ENCODE measurements at places on chromosomes 11 and 22.

- DNase-seq = no peak
These were observed 35.2 kb downstream of the NARS2 start for GRCh38 chr11:78539506-78539905.

- no peak for DNase-seq
These were observed 197.8 kb upstream of the SORL1-AS1 start for GRCh38 chr11:121650351-121651256.

- no peak for DNase-seq
These were observed 10.6 kb downstream of the RPL3 start for GRCh38 chr22:39308614-39309363.

DNA sequence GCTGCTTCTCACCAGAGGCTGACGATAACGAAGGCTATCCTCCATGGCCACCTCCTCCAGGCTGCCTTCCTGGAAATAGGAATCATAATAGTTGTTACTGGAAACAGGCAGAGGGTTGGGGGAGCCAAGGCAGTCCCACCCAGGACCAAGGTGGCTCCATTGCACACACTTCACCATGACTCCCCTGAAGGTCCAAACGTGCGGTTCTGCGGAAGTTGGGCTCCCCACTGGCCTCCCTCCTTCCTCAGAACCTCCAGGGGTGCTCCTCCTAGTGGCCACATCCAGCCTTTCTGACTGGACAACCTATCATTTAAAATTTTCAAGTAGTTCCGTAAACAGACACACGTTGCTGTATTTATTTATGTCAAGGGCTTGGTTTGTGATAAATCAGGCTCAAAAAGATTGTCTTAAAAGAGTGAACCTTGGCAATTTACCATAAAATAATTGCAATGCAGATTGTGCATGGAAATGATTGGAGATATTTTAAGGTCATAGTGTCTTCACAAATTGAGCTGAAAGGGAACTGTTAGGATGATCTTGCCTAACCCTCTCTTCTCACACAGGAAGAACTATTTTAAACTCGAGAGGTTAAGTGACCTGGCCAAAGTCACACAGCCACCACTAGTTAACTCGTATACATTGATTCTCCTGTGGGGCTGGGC lies 1.4 kb upstream of the TCN2 start:
- no peak for DNase-seq

DNA sequence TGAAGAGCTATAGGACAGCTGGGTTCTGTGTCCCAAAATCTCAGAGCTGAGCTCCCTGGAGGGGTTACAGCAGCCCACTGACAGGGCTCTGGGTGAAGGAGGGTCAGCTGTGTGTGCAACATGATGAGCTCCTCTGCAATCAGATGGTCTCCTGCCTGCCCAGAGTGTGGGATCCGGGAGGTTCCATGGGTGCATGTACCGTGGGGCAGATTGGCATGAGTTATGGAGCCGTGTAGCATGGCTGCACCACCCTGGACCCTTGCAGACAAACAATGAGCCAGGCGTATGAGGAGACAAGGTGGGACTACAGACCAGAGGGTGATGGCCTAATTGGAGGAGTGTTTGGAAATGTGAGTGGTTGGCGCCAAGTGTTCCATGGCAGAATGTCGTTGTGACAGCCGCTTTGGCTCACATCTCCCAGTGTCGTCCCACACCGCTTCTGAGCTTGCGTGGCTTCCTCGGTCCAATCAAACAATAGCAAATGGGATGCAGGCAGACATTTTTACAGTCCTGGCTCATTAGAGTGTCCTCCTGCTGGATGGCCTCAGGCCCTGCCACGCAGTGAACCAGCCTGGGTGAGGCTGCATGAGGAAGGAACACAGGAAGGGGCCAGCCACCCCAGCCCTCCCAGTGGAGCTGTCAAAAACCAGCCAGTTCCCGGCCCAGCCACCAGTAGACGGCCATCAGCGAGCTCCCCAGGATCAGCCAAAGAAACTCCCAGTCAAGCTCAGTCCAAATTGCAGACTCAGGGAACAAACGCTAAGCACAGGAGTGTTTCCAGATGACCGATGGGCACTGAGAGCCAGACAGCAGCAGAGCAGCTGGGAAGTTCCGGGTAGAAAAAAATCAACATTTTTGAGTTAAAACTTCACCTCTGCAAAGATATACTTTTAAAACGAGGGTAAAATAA lies 1066.9 kb downstream of the BRD1 start:
- DNase-seq = no peak
